ENCODE measurements at places on chromosomes 6 and 20.

GRCh38 chr20:31663524-31663837 lies 25.8 kb downstream of the COX4I2 start:
- DNase-seq, result no peak

- peak; percentile 98 for DNase-seq
Measured at GRCh38 chr6:156557251-156557910, 219.8 kb upstream of the ARID1B start.

- DNase-seq, result no peak
Measured at GRCh38 chr6:26575494-26575939, 21.2 kb upstream of the ABT1 start.

DNA sequence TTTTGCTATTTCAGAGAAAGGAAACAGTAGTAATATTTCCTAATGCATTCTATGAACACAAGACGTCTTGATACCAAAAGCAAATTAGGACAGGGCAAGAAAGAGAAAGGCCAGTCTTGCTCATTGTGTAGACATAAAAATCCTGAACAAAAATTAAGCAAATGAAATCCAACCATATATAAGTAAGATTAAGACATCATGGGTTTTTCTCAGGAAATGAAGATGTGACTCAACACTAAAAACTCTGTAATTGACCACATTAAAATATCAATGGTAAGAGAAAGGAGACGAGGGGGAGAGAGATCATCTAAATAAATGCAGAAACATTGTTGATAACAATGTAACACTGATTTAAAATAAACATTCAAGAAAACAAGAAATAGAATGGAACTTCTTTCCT lies 205.4 kb downstream of the SOD2 start:
- no peak for DNase-seq

- no peak for DNase-seq
Measured at GRCh38 chr6:168416531-168416930, 24.5 kb upstream of the SMOC2 start.

- peak; percentile 0 for DNase-seq
Measured at GRCh38 chr6:105733556-105734162, 330.8 kb upstream of the PREP start.
